HFFc6 (cell line): ENCODE measurements at places on chromosomes 13 and 19.

DNA sequence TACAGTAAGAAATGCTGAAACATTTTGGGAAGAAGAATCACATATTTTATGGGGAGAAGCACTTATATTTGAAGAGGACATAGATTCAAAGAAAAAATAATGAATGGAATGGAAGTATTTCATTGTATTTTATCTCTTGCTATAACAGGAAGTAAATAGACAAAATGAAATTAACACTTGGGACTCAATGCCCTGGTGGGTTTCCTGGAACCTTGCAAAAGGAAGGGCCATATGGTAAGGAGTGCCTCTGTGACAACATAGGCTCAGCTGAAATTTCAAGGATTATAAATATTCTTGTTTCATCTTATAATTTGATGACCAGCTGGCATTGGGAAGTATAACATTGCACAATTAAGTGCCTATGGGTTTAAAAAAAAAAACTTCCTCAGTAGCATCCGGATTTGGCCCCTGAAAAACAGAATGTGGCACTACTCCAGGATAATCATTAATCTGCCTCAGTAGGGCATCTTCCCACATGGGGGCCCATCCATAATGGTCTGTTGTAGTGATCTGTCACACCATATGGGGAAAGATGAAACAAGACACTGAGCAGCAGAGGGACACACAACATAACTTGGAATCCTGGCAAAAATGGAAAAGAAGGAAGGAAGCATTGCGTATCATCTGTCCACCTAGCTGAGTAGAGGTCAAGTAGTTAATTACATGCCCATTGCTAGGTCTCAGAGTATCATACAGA is 321.6 kb downstream of the NDFIP2 start:
- DNase-seq, result no peak

GRCh38 chr19:40601134-40601974 is at the start of gene LTBP4:
LTBP4 (plus strand) TSS chr19:40601369; CDS start chr19:40601388, 19 bp downstream.
- DNase-seq, result no peak

DNA sequence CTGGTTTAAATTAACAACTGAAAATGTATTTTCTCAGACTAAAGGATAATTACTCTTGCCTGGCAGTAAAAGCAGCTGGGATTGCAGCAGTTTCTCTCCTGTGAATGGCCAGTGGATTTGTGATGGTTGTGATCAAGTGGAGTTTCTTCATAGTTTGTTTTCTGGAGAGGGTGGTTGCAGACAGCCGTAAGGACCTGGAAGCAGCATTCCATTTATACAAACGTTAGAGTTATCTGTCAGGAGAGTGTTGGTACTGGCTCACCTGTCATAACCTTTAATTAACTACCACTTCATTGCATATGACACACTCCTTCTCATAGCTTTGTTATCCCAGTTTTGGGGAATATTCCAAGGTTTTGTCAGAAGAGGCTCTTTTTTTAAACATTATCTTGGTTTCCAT is 258.4 kb upstream of the SLC10A2 start:
- no peak for DNase-seq

DNA sequence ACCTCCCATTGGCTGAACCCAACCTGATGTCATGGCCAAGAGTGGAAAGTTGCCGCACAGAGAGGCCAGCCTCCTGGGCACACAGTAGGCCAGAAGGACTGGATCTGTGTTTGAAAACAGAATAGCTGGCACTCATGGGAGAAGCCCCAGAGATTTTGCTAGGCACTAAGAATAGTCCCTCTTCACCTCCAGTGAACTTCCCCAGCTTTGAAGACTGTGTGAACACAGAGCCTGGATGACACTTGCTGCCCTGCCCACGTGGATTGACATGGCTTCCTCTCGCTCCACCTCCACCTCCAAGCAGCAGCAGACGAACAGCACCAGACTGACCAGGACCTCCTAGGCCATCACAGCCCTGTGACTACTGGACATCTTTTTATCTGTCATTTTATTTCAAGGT is 37.9 kb upstream of the KL start:
- DNase-seq, result no peak

DNA sequence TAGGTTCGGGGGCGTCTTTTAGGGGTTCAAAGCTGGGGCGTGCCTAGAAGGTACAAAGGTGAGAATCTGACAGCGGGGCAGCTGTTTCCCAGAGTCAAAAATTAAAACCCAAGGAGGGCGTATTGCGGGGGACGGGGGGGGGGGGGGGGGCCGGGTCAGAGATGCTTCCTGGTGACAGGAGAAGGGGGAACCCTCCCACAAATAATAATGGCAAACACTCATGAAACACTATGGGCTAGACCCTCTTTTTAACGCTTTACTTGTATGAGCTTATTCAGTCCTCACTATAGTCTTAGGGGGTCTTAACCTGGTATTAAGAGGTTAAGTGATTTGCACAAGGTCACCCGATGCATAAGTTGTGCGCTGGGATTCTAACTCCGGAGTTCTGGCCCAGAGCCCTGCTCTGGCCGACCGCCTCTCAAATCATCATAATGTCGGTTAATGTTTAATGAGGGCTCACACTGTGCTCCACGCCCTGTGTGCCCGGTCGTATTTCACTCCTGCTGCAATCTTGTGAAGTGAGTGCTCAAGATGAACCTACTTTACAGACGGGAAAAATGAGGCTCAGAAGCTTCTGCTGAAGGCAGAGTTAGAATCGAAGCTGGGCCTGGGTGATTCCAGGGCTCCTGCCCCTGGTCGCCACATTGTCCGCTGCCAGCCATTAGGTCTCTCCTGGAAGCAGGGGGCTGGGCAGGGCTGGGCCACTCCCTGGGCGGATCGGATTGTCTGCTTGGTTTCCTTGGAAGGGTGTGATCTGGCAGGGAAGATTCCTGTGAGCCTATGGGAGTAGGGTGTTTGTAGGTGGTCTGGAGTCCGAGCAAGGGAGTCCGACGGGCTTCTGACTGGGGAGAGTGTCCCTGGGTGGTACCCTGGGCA is 964 bp downstream of the PAK4 start:
- DNase-seq, result no peak

DNA sequence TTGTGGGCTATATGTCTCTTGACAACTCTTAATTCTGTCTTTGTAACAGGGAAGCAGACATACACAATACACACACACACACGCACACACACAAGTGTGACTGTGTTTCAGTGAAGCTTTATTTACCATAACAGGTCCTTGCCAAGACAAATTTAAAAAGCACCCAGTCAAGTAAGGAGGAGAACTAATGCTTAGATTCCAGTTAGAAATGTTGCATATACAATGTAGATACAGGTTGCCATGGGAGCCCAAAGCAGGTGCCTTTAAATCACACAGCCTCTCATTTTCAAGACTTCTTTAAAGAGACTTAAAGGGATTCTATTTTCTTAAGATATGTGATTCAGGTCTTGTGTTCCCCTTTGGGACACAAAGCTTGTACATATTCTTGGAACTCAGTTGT is 1551.9 kb downstream of the EFNB2 start:
- no peak for DNase-seq

DNA sequence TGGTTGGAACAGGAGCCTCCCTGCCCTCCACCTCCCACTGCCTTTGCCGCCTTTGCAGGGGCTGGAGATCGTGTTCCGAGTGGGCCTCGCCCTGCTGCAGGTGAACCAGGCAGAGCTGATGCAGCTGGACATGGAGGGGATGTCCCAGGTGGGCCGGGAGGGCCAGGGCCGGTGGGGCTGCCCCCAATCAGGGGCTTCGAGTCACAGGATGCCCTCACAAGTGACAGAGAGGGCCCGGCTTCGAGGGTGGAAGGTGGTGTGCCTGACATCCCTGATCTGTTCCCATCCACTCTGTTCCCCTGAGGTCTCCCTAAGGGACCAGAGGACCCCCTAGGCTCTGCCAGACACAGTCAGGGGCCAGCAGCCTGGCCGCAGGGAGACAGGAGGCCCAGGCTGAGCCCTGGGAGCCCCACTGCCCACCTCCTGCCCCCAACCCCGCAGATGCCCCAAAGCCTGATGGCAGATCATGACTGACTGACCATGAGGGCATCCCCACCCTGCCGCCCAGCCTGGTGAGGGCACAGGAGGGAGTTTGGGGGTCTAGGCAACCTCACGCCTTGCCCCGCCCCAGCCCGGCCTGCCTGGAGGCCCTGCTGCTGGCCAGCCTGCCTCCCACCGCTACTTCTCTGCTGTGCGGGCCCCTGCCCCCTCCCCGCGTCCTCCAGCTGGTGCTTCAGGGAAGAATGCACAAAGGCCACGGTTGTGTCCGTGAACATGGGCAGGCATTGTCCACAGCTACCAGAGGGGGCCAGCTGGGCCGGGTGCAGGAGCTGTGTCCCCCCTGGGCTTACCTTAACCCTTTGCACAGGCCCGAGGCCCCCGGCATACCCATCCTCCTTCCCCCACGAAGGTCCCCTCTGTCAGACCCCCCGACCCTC is 21.8 kb downstream of the EVI5L start:
- no peak for DNase-seq

GRCh38 chr19:29528946-29529645 is 3.3 kb downstream of the VSTM2B start:
- no peak for DNase-seq

DNA sequence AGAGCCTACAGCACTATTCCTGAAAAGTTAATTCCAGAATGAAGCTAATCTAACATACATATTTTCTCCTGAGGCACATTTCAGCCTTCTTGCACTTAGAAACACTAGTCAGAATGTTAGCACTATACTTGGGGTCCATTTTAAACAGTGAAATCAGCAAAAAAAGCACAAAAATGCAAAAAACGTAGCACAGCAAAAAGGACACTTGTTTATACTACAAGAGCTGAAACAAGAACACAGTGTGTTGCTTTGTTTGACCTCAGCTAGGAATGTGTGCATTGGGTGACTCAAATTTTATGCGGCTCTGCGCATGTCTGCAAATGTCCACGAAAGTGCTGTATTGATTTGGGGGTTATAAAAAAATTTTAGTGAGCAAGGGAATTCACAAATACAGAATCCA is 226.2 kb downstream of the KCNRG start:
- DNase-seq, result no peak

DNA sequence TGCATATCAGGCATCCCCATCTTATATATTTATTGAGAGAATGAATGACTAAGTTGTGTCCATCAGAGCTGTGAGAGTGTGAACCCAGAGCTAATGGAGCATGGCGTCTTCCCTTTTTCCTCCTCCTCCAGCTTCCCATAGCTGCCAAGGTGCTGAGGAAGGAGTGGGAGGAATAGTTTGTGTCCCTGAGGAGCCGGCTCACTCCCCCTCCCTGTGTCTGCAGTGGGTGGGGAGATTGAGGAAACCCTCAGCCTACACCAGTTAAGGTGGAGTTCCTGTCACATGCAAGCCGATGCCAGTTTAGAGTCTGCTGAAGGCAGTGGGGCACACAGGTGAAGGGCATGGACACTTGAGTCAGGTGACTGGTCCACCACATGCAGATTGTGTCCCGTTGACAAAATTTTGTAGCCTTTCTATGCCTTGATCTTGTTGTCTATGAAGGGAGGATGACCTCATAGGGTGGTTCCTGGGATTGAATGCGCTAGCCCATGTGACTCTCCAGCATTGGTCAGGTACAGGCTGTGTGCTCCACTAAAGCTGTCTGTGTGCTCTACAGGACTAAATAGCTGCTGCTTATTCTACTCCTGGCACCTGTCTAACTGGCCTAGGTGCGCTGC is 47.6 kb upstream of the GPI start:
- no peak for DNase-seq

DNA sequence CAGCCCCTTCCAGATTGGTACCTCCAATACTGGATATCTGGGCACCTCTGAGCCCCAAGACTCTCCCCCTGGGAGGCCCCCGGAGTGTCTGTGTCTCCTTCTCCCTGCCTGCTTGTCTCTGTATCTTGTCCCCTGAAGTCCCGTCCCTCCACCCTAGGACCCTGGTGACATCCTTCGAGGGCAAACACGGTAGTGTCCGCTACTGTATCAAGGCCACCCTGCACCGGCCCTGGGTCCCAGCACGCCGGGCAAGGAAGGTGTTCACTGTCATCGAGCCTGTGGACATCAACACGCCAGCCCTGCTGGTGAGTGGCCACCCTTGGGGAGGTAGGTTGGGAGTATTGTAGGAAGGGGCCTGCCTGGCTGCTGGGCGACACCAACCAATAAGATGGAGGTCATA is 844 bp downstream of the ARRDC2 start:
- DNase-seq, result no peak

DNA sequence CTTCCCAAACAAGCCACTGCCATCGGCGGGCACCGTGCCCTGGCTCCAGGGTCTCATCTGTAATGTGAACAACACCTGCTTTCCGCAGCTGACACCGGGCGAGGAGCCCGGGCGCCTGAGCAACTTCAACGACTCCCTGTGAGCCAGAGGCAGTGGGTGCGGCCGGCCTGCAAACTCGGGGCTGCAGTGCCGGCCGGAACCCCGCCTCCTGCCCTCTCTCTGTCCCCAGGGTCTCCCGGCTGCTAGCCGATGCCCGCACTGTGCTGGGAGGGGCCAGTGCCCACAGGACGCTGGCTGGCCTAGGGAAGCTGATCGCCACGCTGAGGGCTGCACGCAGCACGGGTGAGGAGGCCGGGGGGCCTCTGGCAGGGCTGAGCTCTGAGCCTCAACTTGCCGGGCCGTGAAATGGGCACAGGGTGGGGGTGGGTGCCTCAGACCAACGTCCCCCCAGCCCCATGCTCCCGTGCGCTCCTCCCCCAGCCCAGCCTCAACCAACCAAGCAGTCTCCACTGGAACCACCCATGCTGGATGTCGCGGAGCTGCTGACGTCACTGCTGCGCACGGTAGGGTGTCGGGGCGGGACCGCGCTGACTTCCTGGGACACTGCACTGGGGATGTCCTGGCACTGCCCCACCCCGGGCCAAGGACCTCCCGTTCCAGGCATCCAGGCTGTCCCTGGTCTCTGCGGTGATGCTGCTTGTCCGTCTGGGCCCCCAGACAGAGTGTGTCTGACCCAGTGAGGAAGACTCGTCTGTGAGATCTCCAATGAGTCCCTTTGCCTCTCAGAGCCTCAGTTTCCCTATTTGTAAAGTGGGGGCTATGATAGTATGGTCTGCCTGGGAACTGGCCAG is 2.2 kb downstream of the ABCA7 start:
- DNase-seq, result no peak

- DNase-seq, result no peak
Measured at GRCh38 chr13:113407103-113407530, 43.2 kb upstream of the GRTP1 start.

GRCh38 chr19:8148410-8149260 is 757 bp downstream of the FBN3 start:
- DNase-seq, result no peak

DNA sequence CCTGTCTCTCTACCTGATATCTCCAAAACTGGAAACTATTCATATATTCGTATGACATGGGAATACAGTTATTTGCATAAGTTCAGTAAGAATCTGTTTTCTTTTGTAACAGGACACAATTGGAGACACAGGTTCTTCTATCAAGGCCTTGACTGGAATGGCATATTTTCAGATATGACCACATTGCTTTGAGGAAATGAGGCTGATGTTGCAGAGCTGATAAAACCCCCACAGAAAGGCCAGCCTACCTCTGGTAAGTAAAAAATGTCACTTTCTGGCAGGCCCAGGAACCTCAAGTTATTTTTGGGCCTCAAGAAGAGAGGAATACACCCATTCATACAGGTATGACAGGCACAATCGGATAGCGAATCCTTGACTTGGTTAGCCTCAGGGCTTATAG is 29.5 kb upstream of the KBTBD6 start:
- DNase-seq, result no peak

DNA sequence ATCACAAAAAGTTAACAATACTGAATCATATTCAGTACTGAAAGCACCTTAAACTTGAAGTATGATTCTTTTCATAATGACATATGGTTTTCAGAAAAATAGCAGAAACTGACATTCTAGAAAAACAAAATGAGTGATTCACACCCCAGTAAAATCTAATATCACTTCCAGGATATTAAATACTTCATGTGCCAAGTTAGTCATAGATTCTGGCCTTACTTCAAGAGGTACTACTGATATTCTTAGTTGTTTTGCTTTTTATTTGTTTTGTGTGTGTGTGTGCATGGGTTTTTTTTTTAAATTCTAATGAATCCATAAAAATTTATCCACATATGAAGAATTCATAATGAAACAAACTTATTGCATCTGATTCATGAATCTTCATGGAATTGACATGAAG is 207.9 kb upstream of the UFM1 start:
- DNase-seq, result no peak
